NCI-H1930 (cell line): ENCODE measurements at places on chromosomes 4 and X.
A peak's percentile ranks its signal among the peaks of the same experiment; 100 is the strongest.

DNA sequence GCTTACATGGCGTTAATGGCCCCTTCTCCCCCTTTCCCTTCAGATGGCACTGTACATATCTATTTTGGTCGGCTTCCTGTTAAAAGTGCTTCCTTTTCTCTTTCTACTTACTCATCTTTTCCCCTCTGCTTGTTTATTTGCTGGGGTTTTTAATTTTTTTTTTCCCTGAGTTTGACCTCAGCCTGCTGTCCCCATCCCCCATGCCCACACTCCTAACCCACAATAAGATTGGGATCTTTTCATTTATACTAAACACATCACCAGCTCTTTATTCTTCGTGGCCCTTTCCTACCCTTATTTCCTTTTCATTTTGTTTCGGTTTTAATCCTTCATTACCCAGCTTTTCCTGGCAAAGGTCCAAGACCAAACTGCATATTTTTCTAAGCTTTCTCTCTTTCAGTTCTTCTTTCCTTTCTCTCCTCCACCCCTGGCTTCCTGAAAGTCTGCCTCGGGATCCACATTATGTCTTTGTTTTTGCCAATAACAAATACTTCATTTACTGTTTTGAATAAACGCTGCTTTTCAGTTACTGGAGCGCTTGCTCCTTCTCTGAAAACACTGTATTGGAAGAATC lies 152.0 kb upstream of the USP9X start:
- no peak for DNase-seq

DNA sequence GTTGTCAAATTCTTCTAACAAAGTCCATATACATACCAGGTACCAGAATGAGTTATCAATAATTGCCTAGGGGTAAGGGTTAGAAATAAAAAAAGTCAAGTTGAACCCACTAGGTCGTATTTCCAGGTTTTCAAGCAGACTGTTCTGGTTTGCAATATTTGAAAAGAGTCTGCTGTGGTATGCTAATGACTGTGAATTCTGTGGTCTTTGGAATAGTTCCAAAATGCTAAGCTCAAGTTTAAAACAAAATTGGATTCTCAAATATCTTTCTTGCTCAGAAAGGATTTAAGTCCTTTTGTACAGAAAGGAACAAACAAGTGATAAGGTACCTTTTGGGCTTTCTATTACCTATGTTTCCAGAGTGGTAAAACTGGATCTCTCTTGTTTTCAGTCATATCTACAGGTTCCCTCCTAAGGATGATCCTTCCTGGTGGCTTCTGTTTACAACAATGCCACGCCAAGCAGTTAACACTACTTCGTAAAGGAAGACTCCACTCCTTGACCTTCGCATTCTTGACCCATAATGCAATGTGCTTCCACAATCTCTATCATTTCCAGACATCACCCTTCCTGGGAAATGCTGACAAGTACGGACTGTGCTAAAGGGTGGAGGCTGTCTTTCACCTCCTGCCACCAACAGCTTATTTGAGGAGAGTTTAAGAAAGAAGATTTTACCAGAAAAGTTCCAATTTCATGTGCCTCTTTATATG lies 531.7 kb upstream of the FTHL17 start:
- DNase-seq, result no peak

DNA sequence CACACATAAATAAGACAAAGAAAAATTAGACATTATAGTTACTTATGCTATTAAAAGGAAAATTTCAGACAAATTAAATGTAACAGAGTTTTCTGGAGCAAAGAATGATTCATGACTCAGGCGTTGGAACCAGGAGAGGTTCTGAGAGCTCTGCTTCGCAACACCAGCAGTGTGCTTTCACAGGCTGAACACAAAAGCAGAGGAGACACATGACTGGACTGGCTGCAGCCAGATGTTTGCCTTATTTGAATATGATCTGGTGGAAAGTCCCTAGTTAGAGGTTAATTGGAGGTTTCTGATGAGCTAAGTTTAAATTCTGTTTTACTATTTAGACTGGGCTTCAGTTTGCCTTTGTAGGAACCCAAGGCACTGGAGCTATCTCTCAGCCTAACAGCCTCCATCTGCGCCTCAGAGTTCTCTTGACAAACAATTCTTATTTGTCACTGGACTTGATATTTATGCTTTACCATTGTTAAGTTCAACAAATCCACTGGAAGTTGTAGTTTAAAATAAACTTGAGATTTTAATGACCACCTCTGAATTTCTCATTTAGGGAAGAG lies 16.2 kb downstream of the BOD1L1 start:
- DNase-seq, result no peak

- DNase-seq, result no peak
Observed at GRCh38 chr4:85637778-85638177, 162.8 kb downstream of the ARHGAP24 start.

DNA sequence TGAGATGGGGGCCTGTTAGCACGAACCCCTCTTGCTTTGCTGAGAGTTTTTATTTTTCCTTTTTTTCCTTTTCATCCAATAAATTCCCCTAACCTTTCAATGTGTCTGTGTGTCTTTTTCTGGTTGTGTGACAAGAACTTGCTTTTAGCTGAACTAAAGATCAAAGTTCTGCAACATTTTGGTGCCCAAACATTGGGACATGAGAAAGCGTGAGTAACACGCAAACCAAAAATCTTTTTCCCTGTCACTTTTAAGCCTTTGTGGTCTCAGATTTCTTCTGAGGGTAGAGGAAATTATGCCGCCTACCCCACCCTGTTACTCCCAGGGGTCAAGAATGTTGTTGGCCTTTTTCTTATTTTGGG lies 141.8 kb upstream of the CPXCR1 start:
- DNase-seq, result no peak

- no peak for DNase-seq
Observed at GRCh38 chrX:131958724-131959123, 64.4 kb upstream of the STK26 start.

GRCh38 chr4:8269535-8270417 lies at the start of gene HTRA3:
Gene HTRA3, plus strand, starts transcription at chr4:8269754. Its CDS starts 215 bp downstream, at chr4:8269969.
- no peak for DNase-seq

- no peak for DNase-seq
Observed at GRCh38 chr4:122783301-122784215, 43.1 kb upstream of the FGF2 start.

DNA sequence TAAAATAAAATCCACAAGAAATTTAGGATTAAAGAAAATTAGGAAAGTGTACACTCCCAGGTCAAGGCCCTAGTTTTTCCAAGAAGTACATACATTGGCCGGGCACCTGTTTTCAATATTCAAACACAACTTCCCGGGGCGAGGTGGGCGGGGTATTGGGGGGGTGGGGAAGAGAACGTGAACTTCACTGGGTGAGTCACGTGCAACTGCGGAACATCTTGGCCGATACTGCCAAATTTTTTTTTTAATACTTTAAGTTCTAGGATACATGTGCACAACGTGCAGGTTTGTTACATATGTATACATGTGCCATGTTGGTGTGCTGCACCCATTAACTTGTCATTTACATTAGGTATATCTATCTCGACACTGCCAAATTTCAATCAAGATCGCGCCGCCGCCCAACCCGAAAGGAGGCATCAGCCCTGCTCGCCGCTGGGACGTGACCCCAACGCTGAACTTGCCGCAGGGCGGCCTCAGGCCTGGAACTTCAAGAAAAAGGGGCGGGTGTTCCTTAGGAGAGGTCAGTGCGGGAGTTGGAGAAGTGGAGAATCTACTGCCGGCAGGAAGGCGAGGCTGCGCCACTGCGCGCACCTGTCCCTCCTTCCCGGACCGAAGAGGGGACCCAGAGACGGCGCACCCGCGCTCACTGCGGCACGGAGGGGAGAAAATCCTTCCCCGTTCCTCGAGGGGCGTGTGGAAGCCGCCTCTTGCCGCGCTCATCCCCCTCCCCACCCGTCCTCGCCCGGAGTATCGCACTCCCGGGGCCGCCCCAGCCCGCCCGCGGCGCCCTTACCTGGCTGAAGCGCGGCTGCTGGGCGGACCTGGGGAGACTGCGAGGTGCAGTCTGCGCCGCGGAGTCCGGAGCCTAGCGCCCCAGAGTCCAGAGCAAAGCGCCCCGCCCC lies at the start of gene TEC:
Gene TEC (minus strand): TSS at position 883 of the 905 bp plus-strand sequence. CDS start 41,224 bp downstream, outside the sequence.
- DNase-seq, result peak; percentile 34

GRCh38 chrX:101759000-101759399 lies 99.3 kb upstream of the ARMCX2 start:
- DNase-seq, result no peak

- DNase-seq, result no peak
Observed at GRCh38 chr4:37908488-37909331, 17.8 kb downstream of the TBC1D1 start.

- no peak for DNase-seq
Observed at GRCh38 chr4:101075536-101075935, 271.8 kb downstream of the PPP3CA start.

DNA sequence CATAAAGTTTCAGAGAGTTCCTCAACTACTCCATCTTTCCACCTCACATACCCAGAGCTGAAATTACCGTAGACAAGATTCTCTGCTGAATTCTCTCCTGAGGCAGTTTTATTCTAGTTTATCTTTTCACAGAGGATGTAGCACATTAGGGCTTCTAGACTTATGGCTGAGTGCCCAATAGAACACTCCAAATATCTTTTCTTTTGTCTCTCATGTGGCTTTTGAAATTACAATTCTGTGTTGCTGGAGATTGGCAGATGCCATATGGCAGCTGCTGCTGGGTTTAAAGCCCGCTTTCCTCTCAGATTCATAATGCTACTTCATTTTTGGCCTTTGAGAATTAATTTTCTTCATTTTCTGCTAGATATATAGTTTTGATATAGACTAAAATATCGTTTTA lies 107.6 kb upstream of the BANK1 start:
- DNase-seq, result no peak

GRCh38 chr4:21948347-21949072 lies at the start of gene KCNIP4:
Gene KCNIP4, minus strand, starts transcription at chr4:21948772.
- peak; percentile 42 for DNase-seq

- DNase-seq, result no peak
Observed at GRCh38 chr4:153794006-153794405, 5.1 kb upstream of the SFRP2 start.
